ENCODE measurements at places on chromosomes 1 and 21.

GRCh38 chr1:56194701-56195300 lies 384.6 kb downstream of the PLPP3 start:
- no peak for DNase-seq

DNA sequence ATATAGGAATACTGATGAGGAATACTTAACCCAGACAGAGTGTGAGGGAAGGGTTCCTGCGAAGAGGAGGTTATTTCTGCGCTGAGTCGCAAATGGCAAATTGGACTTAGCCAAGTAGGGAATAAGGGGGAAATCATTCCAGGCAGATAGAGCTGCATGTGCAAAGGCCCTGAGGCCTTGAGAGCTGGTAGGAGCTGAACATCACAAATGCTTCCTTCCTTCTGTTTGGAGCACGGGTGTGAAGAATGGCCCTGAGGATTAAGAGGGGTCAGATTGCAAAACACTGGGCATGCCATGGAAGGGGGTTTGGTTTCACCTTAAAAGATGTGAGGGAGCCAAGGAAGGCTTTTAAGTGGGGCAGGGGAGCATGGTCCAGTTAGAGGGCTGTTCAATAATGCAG lies 12.4 kb downstream of the IER5 start:
- DNase-seq: no peak

DNA sequence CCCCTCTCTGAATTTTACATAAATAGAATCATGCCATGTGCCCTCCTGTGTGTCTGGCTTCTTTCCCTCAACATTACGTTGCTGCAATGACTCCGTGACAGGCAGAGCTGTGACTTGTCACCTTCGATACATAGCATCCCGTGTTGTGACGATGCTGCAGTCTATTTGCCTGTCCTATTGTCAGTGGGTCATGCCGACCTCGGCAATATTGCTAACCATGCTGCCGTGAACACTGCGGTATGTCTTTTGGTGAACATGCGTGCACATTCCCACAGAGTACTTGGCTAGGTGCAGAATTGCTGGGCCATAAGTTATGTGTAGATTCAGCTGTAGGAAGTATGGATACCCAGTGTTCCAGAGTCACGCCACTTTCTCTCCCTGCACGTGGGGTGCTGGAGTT lies 36.3 kb upstream of the TTC34 start:
- no peak for DNase-seq

- no peak for DNase-seq
These were observed 431.0 kb downstream of the DPYD start for GRCh38 chr1:97489834-97490233.

- DNase-seq: no peak
These were observed 11.1 kb downstream of the ATF6 start for GRCh38 chr1:161777261-161777660.

GRCh38 chr1:1129381-1129821 lies 13.5 kb upstream of the C1orf159 start:
- no peak for DNase-seq

GRCh38 chr1:43962324-43962723 lies 7.5 kb upstream of the DPH2 start:
- DNase-seq: no peak

GRCh38 chr1:98706173-98706843 lies 44.8 kb downstream of the SNX7 start:
- DNase-seq: no peak

- DNase-seq: no peak
These were observed 135.4 kb downstream of the LMO4 start for GRCh38 chr1:87464022-87464490.

DNA sequence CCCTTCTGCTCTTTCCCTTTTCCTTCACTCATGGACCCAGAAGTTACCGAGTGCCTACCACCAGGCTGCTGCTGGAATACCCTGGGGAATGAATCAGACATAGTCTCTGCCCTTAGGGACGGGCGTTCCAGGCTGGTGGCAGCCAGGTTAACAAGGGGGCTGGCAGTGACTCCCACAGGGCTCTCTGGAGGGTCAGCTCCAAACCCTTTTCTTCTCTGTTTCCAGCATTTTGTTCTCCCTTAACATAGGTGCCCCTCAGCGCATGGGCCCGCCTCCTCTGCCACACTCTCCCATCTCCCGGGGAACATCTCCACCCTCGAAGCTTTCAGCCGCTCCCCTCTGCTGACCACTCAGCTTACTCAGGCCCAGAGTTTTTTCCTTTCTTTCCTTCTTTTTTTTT lies 62.9 kb upstream of the LRP8 start:
- DNase-seq: no peak

- DNase-seq: no peak
These were observed 83.0 kb downstream of the COLGALT2 start for GRCh38 chr1:183954496-183954895.

GRCh38 chr1:234725177-234726132 lies 115.5 kb upstream of the IRF2BP2 start:
- no peak for DNase-seq

- DNase-seq: no peak
These were observed 120.2 kb upstream of the KCNE2 start for GRCh38 chr21:34243562-34243961.

- DNase-seq: no peak
These were observed 586.0 kb downstream of the PTBP2 start for GRCh38 chr1:97307568-97307967.

DNA sequence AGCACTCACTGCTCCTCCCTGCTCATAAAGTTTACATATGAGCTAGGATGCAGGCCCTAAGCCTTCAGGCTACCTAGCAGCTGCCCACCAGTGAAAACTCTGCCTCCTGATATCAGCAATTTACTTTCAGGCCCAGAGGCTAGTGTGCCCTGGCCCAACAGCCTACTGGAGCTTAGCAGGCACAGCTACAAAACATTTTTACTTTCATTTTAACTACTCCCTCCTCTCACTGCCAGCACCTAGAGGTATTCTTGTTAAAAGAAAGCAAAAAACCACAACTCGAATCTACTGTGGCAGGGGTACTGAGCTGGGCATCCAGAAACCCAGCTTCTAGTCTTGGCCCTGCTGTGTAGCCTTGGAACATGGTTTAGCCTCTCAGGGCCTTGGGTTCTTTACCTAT lies 5.8 kb upstream of the LORICRIN start:
- no peak for DNase-seq

GRCh38 chr1:215631489-215631888 lies 64.4 kb downstream of the KCTD3 start:
- DNase-seq: no peak

DNA sequence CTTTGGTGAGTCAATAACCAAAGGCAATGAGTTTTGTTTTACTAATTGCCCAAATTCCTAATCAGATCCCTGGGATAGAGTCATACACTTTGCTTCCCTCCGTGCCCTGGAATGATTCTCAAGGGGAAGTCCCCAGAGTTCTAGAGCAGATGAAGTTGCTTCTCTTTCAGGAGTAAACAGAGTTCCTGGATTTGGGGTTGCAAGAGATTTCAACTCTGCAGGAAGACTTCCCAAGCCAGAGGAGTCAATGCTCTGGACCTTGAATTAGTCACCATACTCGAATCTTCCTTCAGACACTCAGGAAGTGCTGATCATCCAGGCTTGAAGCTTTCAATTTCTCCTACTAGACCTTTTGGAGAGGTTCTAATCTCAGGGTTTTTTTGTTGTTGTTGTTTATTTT lies 39.6 kb downstream of the FCER1A start:
- no peak for DNase-seq

GRCh38 chr1:229031481-229032341 lies 239.2 kb upstream of the RAB4A start:
- no peak for DNase-seq

DNA sequence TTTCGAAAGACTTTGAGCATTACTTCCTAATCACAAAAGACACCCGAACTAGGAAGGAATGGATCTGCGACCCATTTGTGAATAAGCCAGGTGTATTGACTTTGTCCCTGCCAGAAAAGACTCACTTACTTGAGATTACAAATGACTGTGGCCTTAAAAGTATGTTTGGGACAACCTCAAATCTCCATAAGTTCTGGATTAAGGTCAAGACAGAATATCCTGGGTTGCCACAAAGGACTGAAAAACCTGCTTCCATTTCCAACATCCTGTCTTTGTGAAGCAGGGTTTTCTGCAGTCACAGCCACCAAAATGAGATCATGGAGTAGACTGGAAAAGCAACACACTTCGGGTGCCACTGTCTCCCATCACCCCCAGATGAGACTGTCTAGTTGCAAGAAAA lies 537.4 kb upstream of the ZRANB2 start:
- DNase-seq: no peak

DNA sequence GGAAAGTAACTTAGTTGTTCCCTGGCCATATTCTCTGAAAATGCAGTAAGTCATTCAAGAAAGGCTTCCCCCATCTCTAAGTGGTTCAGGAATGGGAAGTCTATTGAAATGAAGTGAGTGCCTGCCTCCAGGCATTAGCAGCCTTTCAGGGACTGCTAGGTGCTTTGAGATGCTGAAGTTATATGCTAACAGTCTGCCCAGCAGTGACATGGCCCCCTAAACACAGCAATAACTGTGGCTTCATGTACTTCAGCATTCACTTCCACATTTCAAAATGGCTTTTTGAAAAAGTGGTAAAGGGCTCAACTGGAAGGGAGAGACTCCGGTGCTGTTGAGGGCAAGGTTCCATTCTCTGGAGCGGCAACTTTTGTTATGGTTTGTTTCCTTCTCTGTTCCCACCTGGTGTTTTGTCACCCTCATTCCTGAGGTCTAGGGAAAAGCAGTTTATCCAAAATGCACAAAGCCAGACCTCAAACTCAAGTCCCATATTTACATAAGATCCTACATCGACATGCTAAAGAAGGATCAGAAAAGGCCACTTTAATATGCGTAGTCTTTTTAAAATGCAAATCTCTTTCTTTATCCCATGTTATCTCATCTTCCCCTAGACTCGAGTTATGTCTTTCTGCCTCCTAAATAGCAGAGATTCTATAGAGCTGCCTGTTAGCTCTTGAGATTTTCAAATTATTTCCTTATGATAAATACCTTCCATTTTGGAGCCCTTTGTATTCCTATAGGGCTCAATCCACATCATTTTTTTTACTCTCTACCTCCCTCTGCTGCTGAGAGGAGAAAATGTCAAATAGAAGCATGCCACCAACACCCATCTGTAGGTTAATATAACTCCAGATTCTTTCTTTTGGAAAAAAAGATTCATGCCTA lies 34.2 kb upstream of the LRRC8C start:
- no peak for DNase-seq

DNA sequence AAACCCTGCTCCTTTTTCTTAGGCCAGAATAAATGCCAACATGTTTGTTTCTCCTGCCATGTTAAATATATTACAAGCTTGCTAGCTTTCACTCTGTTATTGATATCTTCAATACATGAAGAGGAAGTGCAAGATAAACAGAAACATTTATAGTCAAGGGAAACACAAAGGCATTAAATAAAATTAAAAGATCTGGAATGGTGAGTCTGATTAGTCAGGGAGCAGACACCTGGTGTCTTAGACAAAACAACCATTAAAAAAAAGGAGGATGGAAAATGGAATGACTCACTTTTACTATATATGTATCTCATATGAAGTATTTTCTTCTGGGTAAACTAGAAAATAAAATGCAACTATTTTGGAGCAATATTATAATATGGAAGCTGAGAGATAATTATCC lies 123.3 kb downstream of the SMYD3 start:
- no peak for DNase-seq

DNA sequence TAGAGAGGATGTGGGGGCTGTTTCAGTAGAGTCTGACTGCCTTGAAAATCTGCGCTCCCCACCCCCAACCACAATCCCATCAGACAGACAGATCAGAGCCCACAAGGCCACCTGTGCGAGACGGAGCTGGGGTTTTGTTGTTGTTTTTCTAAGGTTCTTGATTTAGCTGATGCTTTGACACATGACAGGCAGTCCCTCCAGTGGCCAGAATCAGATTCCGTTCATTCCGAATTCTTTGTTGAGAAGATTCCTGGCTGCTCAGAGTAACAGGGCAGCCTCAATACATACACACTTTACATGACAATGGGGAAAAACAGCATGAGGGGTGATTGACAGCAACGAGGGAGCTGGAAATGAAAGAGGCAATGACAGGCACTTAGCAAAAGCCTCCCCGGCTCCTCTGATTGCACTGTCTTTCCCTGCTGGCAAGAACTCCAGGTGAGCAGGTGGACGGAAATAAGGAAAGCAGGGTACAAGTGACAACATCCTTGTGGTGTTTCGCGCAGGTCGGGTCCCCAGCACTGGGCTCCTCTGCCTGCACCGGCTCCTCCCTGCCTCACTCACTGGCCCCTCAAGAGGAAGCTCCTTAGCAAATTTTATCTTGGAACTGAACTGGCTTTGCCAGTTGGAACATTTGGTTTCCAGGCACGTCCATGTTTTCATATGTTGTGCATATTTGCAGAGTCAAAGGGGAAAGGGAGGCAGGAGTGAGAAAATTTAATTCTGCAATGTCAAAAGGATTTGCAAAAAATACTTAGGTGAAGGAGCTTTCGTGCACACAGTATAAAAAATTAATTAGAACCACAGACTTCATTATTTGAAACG lies 148.7 kb downstream of the PGBD5 start:
- DNase-seq: no peak

DNA sequence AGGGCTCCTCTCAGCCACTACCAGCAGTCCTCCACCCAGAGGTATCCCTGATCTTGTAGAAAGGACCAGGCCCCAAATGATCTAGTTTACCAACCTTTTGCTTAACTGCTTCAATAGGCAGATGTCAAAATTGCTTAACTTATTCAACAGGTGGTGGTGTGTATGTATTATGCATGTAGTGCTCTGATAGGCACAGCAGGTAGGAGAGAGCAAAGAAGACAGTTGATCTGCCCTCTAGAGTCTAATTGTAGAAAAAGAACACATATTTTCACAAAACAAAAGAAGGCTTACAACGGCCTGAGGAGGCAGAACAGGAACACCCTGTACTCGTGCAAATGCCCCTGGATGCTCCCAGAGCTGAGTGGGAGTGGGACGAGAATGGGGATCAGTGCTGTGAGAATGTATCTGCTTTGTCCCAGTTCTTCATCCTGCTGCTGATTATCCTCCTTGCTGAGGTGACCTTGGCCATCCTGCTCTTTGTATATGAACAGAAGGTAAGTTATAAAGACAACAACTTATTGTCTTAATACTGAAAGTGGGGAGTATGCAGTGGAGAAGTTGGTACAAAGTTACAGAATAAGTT lies 21.1 kb downstream of the CD53 start:
- DNase-seq: no peak

DNA sequence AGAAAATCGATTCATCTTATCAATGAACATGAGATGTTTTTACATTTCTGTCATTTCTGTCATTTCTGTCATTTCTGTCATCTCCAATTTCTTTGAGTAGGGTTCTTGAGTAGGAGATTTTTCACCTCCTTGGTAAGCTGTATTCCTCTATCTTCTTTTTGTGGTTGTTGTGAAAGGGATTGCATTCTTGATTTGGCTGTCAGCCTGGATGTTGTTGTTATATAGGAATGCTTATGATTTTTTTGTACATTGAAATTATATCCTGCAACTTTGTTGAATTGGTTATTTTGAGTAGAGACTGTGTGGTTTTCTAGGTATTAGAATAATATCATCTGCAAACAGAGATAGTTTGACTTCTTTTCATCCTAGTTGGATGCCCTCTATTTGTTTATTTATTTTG lies 1233.7 kb downstream of the PLA2G4A start:
- no peak for DNase-seq
